ENCODE measurements at places on chromosomes 7 and 10.

- DNase-seq = peak; percentile 63
These were observed 105.1 kb upstream of the ANLN start for GRCh38 chr7:36284456-36285090.

DNA sequence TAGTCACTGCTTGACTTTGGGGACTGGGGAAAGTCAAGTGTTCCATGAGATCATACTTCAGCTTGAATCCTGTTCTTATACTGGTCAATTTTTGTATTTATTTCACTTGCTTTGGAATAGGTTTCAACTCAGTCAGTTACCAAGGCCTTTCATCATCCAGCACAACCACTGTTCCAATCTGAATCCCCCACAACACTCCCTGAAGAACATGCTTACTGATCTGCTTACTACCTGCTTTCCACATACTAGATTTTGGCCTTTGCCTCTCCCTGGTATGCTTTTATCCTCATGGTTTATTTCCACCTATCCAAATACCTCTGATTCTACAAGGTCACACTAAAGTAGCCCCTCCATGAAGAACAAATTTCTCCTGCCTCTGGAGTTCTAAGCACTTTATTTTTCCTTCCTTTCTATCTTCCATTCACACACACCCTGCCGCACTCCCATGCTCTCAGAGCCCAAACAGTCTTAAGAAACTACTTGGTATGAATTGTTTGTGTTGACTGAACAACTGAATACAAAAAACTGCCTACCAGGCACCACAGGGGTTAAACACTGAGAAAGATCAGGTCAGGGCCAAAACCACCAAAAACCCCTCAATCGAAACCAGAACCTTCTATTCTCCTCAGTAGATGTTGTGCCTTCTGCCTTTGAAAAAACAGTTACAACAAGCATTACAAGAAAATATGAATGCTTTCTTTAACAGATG is 178.1 kb downstream of the AVL9 start:
- no peak for DNase-seq

DNA sequence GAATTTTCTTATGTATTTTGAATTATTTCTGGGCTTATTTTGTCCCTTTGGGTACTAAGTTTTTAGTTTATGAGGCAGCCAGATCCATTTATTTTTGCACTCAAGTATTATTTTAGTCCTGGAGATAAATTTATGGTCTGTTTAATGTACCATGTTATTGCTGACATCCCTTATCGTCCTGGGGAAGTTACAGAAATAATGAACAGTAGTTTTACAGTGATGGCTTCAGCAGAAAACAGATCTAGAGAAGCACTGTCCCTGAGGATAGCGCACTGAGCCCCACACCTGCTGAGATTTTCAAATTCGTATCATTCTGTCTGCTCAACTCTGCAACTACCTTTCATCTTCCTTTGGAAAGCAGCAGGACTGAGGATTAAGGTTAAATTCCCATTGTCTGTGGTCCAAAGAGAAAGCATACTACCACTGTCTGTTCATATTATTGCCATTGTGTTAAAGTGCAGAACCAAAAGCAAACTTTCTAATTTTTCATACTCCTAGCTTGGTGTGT is 168.3 kb downstream of the SNX13 start:
- no peak for DNase-seq

- no peak for DNase-seq
These were observed 66.6 kb downstream of the GPR37 start for GRCh38 chr7:124698964-124699363.

DNA sequence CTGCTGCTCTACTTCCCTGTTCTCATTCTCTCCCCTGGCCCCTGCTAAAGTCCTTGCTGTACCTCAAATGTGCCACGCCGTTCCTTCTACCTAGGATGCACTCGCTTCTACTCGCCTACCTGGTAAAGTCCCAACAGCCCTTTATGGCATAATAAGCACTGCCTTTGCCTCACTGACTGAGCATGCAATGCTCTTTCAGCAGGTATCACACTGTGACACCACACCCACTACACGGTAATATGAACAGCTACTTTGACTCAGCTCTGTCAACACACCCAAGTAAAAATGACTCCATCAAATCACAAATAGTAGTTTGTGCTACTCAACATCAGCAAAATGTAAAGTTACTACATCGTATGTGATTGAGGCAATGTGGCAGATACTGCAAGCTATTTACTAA is 37.6 kb downstream of the FAM204A start:
- DNase-seq = no peak

DNA sequence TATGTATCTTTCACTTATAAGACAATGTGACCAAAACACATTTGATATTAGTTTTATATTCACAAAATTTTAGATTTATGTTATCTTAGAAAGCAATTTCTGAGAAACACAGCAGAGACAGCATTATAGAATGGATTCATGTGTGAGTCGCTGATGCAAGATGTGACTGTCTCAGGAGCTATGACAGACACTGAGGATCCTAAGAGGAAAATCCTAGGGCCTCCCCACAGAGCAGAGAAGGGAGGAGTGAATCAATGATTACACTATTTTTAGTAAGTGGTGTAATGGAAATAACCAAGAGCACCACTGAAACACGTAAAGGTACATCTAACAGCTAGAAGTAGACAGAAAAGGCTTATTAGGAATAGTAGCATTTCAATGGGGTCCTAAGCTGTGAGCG is 204.0 kb upstream of the PTN start:
- DNase-seq = no peak

- DNase-seq = no peak
These were observed 20.4 kb downstream of the TEX36 start for GRCh38 chr10:125662584-125662983.

- no peak for DNase-seq
These were observed 524 bp upstream of the FUOM start for GRCh38 chr10:133358162-133358924.

GRCh38 chr10:86020134-86020533 is 346.5 kb downstream of the GRID1 start:
- DNase-seq = no peak

DNA sequence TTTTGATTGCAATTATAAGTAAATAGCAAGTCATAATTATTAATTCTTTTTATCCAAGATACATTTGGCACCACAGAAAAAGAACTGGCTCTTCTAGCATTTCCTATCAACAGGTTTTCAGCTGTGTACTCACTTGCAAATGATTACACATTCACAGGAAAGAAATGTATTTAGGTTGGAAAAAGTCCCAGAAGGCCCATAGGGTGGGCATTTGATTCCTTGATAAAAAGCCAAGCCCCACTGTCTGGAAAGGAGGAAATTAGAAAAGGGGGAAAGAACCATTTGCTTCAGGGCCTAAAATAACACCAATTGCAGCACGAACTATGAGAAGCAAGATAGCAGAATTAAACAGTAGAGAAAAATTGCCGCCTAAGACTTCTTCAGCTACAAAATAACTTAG is 80.8 kb upstream of the COL1A2 start:
- no peak for DNase-seq

- DNase-seq = no peak
These were observed 50.7 kb downstream of the VIM start for GRCh38 chr10:17278607-17279240.

- DNase-seq = no peak
These were observed 56.8 kb downstream of the TPST1 start for GRCh38 chr7:66261941-66262340.

DNA sequence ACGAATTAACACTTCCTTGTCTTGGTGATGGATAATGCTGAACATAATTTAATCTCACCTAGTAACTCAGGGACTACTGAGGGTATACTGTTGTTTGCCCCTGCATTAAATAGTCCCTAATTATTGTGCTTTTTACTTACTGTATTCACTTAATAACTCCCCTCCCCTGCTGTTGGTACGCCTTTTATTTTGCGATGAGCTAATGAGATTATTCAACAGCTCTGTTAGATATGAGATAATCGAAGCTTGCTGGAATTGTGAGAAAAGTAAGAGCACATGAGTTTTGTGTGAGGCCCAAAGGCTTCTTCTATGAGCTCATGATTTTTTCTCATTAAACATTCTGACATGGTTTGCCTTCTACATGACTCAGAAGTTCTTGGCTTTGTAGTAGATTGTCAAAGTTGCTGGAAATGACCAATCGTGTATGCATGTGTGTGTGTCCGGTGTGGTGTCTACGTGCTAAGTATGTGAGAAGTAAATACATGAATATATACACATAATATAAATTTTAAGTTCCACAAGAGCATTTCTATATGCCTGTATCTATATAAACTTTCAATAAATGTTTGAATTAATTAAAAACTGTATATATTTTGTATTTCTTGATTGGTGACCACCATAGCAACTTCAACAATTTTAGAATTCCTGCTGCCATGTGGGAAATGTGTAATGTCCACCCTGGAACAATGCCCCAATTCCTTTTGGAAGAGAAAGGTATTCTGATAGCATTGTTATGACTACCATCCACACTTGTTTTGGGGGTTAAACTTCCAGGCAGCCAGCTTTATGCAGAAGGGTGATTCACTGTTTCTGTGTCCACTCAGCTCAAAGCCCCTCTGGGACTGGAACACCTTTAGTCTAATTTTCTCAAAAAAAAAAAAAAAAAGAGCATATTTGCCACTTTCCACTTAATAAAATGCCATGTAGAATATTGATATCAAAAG is 106.2 kb downstream of the SAMD9 start:
- DNase-seq = no peak

DNA sequence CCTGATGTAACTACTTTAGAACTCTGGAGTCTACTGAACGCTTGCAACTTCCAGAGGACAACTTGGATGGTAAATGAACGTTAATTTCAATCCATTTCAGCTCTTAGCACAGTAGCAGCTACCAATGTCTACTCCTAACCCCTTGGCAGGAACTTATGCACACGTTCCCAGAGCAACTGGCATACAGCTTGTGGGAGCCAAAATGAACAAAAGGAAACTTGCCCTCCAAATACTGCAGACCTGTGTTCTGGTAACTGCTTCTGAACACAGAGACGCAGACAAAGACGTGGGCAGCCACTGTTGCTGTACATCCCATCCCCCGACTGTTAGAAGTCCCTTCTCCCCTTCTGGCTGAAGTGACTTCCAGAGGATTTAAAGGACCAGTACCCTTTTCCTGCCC is 61.3 kb downstream of the XPNPEP1 start:
- DNase-seq = no peak

GRCh38 chr10:484925-485661 is 204.4 kb downstream of the DIP2C start:
- no peak for DNase-seq

GRCh38 chr7:135213831-135214230 is 2.5 kb upstream of the WDR91 start:
- no peak for DNase-seq

- no peak for DNase-seq
These were observed 96.9 kb downstream of the PIP4K2A start for GRCh38 chr10:22617516-22617915.

GRCh38 chr10:95819620-95820329 is 63.8 kb downstream of the ENTPD1 start:
- DNase-seq = no peak

GRCh38 chr10:111835574-111835973 is 348.0 kb downstream of the GPAM start:
- no peak for DNase-seq

- no peak for DNase-seq
These were observed 66.8 kb upstream of the SEPHS1 start for GRCh38 chr10:13414855-13415254.

GRCh38 chr10:24589265-24589664 is 134.4 kb downstream of the ARHGAP21 start:
- no peak for DNase-seq

DNA sequence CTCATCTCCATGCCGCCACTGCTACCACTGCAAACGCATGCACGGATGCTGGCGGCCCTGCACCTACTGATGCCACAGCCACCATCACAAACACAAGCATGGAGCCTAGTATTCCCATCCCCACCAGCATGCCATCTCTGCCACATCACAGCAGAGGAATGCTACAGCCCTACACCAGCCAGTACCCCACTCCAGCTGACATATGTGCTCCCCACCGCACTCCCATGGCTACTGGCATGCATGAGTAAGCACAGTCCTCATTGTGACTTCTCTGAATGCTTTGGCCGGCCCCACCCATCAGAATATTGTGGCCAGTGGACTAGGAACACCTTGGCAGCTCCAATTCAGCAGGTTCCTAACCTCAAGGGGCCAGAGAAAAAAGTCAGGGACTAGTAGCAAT is 705.5 kb downstream of the POM121L12 start:
- no peak for DNase-seq

- no peak for DNase-seq
These were observed 30.5 kb upstream of the ZNF273 start for GRCh38 chr7:64872351-64873154.

DNA sequence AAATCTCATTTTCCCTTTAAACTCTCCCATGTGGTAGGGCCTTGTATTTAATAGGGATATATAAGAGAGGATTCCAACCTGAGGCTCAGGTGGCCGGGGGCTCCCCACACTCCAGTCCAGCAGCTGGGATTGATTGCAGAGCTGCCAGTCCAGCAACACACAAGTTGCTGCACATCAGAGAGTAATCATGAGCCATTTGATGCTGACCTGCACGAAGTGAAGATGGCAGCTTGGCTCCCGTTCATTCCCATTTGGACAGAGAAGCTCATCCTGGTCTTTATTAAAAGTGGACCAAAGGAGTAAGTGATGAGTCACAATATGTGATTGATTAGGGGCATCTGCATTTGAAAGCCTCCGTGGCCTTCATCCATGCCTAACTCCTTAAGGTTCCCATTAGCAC is 202.4 kb downstream of the PLXNA4 start:
- no peak for DNase-seq

DNA sequence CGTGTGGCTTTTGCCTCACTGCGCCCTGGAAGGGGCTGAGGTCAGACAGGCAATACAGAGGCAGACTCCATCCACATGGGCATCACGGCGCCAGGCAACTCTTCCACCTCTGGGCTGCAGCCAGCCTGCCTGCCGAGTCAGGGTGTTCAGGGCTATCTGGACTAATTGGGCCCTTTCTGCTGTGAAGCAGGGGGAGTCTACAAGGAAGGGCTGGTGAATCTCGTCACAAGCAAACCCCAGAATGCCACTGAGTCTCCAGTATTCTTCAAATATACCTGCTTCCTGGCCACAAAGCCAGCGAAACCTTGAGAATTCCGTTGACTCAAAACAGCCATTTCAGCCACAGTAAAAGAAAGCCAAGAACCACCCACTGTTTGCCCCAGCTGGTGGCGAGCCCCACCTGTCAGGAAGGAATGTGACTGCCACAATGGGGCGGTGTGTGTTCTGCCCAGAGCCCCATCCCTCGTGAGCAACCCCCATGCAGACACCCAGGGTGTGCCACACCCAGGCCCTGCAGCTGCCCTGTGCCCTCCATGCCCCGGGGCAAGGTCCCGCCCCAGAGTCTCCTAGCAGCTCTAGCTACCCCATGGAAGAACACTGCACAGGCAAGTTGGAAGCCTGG is 117.3 kb downstream of the FAM53B start:
- no peak for DNase-seq

DNA sequence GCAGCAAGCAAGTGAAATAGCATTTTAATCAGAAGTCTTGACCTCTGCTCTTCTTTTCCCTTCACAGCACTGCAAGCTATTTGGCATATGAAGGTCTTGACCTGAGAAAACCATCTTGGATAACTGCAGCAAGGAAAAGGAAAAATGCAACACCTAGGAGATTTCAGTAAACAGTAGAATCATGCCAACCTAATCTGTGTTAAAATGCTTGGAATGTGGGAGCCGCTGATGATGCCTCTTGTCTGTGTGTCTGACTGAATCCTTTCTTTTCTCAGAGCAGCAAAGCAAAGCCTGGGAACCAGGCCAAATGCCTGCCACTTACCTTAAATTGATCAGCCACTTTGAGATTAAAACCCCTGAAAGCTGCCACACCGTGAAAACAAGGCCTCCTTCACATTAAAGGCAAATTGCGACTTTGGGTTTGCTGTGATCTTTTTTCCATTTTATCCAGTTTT is 80.4 kb upstream of the CDK6 start:
- no peak for DNase-seq
